ENCODE measurements at places on chromosomes 13 and 19.
A peak's percentile ranks its signal among the peaks of the same experiment; 100 is the strongest.

GRCh38 chr13:43153436-43154090, 130.2 kb downstream of the DNAJC15 start:
- DNase-seq: no peak

GRCh38 chr13:36347531-36348210, 1.5 kb upstream of the SPART start:
- DNase-seq: no peak

DNA sequence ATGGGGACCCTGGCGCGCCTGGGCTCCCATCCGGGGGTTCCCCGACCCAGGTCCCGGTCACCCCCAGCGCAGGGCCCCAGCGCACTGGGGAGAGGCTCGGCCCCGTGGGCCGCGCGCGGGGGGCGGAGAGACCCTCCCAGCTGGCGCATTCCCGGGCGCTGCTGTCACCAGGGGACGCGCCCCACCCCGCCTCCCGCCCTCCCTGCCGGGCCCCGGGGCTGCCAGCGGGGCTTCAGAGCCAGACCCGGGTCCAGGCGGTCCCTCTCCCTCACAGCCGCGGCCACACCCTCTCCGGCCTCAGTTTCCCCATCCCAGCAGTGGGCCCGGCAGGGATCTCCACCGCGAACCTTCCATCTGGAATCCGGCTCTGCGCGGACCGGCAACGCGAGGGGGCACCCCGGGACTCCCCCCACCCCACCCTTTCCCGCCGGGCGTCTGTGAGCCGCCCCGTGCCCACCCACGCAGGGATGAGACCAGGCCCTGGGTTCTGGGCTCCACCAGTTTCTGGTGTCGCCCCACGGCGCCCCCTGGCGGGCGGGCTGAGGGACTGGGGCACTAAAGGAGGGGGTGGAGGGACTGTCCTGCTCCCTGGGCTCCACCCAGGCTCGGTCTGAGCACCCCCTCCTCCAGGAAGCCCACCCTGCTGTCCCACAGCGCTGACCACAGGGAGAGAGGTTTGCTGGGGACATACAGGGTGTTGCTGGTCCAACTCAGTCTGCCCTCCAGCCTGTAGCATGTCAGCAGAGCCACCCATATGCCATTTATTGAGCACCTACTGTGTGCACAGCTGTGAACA, 878 bp upstream of the ADAMTSL5 start:
- peak; percentile 58 for DNase-seq

GRCh38 chr19:47430041-47430802, 10.9 kb upstream of the MEIS3 start:
- DNase-seq: no peak

DNA sequence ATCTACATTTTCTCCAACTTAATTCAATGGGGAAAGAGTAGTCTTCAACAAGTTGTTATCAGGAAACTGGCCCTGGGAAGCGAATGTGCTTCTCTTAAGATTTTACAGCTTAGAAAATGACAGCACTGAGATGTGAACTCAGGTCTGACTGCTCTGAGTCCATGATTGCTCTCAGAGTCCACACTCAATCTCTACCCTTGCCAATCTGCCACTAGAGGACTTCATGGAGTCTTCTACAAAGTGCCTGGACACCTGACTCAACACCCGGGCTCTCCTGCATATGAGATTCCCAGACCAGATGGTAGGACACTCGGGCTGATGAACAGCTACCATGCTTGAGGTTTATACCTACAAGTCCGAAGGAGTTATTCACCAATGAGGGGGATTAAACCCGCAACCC, 74.8 kb downstream of the ABCC4 start:
- no peak for DNase-seq

GRCh38 chr13:72545030-72545719, 182.3 kb downstream of the MZT1 start:
- DNase-seq: no peak

DNA sequence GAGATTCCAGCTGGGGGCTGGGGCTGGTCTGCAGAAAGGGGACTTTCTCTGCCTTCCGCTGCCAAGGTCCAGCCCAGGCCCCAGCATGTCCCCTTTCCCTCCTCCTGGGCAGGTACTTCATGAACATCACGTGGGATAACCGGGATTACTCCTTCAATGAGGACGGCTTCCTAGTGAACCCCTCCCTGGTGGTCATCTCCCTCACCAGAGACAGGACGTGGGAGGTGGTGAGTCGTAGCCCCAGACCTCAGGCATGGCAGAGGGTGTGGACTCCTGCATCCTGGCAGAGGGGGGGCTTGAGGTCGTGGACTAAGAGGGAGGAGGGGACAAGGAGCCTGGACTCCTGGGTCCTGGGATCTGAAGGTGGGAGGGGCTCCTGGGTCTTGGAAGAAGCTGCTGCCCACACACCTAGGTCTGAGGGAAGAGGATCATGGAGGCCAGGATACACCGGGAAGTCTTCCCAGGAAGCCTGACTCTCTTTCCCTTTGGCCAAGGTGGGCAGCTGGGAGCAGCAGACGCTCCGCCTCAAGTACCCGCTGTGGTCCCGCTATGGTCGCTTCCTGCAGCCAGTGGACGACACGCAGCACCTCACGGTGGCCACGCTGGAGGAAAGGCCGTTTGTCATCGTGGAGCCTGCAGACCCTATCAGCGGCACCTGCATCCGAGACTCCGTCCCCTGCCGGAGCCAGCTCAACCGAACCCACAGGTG, 20.6 kb downstream of the GRIN2D start:
- no peak for DNase-seq

DNA sequence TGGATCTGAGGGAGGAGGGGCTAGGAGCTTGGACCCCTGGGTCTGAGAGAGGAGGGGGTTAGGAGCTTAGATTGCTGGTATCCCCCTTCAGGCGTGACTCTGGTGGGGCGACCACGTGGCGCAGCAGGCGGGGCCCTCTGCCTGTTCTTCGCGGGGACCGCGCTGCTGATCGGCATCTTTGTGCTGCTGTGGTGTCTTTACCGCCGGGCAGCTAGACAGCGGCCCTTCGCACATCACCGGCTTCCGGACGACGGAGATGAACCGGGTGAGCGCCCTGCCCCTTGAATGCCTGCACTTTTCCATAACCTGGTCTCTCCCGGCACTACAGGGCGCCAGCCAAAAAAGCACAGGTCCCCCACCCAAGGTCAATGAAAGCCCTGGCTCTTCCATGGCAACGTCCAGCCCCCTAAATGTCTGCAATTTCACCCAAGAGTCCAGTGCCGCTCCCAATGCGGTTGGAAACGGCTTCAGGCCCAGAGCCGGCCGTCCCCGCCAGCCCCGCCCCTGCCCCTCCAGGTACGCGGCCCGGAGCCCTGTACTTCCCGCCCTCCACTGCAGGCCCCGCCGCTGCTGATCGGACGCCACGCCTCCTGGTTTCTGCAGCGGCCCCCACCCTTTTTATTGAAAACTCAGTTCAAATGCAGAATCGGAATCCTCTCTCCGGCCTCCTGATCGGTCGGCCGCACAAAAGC, 2.8 kb downstream of the GFY start:
- no peak for DNase-seq

DNA sequence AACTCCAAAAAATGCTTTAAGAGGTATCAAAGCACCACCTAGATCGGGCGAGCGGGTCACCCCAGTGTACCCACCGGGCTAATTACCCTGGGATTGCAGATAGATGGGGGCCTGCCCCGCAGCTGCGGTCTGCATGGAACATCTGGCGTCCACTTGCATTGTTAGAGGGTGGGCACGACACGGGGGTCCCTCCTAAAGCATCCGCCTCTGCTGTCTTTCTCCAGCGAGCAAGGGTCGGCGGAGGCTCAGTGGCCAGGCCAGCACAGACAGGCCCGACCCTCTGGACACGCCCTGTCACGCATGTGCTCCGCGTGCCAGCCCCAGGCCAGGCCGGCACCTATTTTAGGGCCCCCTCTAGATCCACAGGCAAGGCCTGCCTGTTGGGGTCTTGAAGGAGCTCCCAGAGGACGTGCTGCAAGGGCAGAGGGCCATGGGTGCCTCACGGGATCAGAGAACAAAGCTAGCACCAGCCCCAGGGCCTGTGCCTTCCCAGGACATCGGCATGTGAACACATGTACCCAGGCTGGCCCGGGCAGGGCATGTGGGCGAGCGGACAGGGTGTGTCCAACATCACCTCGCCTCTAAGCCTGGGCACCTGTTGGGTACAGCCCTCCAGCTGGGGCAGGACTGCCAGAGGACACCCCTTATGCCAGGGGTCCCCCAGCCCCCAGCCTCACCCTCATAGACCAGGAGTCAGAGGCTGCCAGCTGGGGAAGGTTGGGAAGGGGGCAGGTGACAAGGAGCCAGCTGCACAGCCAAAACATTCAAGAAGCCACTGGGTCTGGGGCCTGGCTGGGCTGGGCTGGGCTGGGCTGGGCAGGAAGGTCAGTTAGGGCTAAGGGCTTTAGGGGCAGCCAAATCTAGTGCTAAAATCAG, 35.6 kb upstream of the NANOS3 start:
- DNase-seq: no peak

DNA sequence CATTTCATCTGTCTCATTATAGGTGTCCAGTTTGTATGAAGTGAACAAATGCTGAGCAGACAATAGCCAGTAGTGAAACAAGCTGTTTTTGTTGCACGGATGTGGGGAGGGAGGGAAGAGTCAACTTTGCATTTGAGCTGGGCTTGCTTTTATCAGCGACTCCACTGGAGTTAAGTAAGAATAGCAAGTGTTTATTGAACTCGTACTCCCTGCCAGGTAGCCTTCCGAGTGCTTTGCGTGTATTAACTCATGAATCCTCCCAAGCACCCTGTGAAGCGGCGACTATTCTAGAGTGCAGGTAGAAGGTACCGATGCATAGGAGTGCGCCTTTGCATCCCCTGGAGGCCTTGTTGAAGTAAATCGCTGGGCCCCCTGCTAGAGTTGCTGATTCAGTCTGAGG, 4.7 kb upstream of the ZNF444 start:
- DNase-seq: no peak

GRCh38 chr13:29136341-29136740, 316.2 kb downstream of the MTUS2 start:
- DNase-seq: no peak

DNA sequence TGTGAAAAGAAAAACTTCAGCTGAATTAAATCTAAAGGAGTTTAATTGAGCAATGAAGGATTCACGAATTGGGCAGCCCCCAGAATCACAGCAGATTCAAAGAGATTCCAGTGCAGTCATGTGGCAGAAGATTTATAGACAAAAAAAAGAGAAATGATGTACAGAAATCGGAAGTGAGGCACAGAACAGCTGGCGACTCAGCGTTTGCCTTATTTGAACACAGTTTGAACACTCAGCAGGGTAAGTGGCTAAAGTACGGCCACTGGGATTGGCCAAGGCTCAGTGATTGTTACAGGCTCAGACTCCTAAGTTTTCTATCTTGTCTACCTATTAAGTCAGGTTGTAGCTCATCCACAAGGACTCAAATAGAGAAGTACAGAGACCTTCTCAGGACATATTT, 11.6 kb upstream of the CFAP97D2 start:
- no peak for DNase-seq

DNA sequence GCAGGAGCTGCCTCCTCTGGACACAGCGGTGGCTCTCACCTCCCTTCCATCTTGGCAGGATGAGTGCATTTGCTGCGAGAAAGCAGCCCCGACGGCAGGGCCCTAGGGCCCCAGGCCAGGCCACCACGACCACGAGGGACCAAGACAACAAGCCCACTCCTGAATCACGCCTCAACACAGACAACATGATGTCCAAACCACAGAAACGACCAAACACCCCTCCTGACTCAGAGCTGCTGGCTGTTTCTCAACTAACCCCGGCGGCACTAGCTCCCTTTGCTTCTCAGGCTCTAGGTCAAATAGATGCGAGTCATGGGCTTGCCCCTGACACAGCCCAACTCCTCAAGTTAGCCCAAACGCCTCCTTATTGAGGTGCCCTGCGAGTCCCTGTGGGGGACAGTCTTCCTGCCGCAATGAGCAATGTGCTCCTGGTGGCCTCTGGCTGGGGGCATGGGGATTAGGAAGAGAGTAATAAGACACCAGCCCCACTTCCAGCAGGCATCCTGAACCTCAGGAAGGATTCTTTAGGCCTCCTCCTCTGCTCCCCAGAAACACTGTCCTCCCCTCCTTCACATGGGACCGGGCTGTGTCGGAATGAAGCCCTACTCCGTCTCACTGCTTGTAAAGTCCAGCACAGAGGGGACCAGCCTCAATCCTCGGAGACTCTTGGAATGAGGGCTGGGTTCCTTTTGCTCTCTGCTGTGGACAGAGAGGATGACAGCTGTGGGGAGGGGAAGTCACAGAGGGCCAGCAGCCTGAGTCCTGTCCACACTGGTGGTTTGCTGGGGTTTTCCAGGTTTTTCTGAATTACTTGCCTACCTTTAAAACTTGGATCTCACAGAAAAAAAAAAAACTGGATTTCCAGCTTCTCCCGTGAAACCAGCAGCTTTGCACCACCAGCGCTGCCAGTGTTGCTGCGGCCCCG, 6.9 kb upstream of the ATF5 start:
- DNase-seq: no peak

GRCh38 chr13:27293076-27293691, 22.6 kb downstream of the RASL11A start:
- no peak for DNase-seq

- no peak for DNase-seq
Observed at GRCh38 chr13:100098445-100099116, 9.7 kb downstream of the PCCA start.

DNA sequence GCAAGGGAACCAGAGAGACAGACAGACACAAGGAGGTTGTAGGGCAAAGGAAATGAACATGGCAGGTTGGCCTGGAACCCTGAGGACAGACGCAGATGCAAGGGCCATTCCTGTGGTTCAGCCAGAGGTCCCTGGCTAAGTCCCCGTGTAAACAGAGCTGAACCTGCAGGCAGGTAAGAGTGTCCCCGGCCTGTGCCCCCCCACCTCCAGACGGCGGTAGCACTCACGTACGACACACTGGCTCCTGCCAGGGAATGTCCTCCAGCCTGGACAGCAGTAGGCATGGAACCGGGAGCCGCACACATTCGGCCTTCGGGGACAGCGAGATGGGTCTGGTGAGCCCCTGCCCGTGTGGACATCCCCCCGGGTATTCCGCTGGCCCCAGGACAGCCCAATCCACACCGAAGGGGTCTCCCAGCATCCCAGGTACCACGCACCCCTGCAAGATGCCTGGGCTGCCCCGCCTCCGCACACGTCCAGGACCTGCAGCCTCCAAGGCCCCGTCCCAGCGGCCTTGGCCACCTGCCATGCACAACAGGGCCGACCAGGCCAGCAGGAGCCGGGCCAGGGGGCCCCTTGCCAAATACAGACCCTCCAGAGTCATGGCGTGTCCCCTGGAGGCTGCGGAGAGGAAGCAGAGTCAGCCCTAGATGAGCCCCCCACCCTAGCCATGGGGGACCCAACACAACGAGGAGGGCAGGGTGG, 2.4 kb downstream of the FBN3 start:
- DNase-seq: no peak

- DNase-seq: no peak
Observed at GRCh38 chr13:98374750-98375149, 197.7 kb upstream of the RNF113B start.

DNA sequence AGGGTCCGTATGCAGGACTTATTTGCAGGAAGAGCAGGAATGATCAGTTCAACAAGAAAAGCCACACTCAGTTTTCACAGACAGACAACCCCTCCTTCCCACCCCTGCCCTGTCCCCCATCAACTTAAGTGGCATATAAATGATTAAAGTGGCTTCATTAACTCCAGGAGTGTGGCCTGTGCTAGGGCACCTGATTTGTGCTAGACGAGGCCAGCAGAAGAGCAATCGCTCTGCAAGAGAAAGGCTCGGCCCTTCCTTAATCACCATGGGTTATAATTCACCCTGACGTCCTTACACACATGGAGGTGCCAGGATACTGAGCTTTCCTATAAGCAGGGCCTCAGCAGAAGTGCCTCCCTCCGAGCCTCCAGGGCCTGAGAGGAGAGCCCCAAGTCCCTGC, 14.6 kb downstream of the C19orf12 start:
- DNase-seq: no peak

GRCh38 chr13:111663953-111664421, 343.5 kb downstream of the TEX29 start:
- DNase-seq: no peak

GRCh38 chr19:56681702-56682101, 10.1 kb upstream of the ZNF835 start:
- DNase-seq: no peak

Data from activated T-cell treated with anti-CD3 and anti-CD28 coated beads for 4 hours (primary cell).